ENCODE measurements at places on chromosomes 6 and 20. TPM values are rescaled to one million over a fixed set of nuclear protein-coding genes. Genes with fewer than 3 reads are reported as not detected.

DNA sequence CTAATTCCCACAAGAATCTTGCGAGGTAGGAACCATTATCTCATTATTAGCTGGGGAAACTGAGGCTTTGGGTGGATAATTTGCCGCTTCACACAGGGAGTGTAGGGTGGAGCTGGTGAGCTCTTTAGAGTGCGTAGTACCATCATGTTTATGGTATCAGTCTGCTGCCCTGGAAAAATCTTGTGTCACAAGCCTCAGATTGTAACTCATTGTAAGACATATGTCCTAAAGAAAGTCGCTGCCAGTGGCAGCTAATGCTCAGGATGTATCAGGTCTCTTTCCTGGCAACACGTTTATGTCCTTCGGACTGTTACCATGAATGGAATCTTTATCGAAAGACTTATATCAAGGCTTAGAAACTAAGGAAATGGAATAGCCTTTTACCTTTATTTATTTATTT lies 1.9 kb downstream of the ZFAND3 start:
- DNase-seq: no peak
- H3K36me3 ChIP-seq: no peaks in the 10 kb centered on the region

DNA sequence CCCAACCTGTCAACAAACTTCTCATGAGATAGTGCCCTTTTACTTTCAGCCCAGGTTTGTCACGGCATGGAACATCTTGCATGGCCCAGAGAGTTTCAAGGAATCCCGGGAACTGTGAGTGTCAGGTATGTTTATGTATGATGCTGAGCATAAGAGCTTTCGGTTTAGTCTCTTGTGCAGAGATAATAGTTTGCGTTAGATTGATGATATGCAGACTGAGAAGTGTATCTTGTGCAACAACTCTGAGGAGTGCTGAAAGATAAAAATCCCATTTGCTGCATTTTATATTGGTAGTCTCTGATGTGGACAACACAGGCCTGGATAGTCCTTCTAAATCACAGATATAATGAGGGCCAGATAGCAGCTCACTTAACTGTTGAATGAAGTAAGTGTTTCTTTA lies 99.0 kb downstream of the TBX18 start:
- no peaks in the 10 kb centered on the region for H3K4me1 ChIP-seq
- H3K36me3 ChIP-seq: no peaks in the 10 kb centered on the region
- DNase-seq: no peak
- no peak overlapping the region for H3K27ac ChIP-seq
- H3K27me3 ChIP-seq: no peaks in the 10 kb centered on the region

DNA sequence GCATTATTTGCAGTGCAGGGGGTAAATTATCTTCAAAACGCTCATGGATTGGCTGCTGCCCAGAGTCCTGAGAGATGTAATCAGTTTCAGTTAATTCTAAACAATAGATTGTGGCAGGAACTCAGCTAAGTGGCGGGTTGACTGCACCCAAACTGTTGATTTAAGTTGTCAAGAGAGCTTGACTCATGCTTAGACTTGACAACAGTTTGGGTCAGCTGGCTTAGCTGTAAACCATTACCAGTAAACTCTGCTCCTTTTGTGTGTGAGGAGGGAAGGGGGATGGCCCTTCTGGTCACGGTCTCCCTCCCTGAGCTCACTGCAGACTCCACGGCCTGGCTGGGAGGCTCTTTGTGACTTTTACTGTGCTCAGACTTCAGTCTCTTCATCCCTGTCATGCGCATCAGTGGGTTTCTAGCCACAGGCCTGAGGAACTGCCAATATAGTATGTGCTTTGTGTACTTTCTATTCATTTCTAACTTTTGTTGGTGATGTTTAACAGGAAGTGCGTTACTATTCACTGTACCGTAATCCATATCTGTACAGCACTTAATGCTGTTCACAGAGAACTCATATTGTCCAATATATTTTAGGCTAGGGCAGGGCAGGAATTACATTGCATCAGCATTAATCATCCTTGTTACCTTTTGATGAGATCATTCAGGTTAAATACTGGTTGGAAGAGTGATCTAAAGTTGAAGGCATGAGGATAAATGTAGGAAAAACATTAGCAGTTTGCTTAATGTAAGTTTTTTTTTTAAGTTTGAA lies 488.3 kb downstream of the CDKAL1 start:
- H3K4me3 ChIP-seq: no peak overlapping the region
- no peaks in the 10 kb centered on the region for H3K36me3 ChIP-seq
- H3K27ac ChIP-seq: peak overlapping the region; percentile 77

DNA sequence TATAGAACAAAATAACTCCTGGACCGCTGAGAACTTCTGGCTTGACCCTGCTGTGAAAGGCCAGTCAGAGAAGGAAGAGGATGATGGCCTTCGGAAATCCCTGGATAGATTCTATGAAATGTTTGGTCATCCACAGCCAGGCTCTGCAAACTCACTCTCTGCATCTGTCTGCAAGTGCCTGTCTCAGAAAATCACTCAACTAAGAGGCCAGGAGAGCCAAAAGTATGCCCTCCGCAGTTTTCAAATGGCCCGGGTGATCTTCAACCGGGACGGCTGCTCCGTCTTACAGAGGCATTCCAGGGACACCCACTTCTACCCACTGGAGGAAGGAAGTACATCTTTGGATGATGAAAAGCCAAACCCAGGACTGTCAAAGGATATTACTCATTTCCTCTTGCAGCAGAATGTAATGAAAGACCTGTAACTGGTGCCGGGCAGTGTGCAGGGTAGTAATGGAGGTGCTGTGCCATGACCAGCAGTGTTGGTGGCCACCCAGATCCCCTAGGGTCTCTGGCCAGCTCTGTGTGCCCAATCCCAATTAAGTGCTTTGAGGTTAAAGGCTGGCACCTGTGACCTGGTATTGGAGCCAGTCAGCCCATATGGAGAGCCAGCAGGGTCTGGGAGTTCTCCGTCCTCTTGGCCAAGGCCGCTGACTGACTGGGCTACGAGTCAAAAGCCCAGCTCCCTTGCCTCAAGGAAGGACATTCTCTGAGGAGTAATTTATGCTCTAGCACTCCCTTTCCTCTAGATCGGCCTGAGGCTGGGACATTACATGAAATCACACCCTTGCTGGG lies 87.1 kb downstream of the TRMT6 start:
- H3K4me3 ChIP-seq: no peak overlapping the region
- H3K27ac ChIP-seq: no peak overlapping the region
- no peaks in the 10 kb centered on the region for H3K36me3 ChIP-seq
- peaks cover 19% of the 10 kb centered on the region for H3K4me1 ChIP-seq
- no peak for DNase-seq
- H3K27me3 ChIP-seq: no peaks in the 10 kb centered on the region

The RAB44 gene
- total RNA-seq: 0.16 TPM

The AVP gene
- total RNA-seq: not detected
